ENCODE measurements at places on chromosomes 1 and 21.

DNA sequence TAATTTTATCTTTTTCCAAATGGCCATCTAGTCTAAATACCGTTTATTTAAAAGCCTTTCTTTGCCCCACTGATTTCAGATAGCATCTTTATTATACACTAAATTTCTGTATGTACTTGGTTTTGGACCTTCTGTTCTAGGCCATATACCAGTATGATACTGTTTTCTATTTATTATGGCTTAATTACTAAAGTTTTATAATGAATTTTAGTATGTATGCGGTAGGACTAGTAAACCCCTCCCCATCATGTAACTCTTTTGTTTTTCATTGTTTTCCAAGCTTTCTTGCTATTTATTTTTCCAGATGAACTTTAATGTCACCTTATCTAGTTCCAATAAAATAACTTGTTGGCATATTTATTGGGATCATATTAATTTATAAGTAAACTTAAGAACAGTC, 29.9 kb downstream of the KLHL20 start:
- no peak for DNase-seq

GRCh38 chr1:185284533-185285276, 32.3 kb downstream of the IVNS1ABP start:
- DNase-seq = no peak

DNA sequence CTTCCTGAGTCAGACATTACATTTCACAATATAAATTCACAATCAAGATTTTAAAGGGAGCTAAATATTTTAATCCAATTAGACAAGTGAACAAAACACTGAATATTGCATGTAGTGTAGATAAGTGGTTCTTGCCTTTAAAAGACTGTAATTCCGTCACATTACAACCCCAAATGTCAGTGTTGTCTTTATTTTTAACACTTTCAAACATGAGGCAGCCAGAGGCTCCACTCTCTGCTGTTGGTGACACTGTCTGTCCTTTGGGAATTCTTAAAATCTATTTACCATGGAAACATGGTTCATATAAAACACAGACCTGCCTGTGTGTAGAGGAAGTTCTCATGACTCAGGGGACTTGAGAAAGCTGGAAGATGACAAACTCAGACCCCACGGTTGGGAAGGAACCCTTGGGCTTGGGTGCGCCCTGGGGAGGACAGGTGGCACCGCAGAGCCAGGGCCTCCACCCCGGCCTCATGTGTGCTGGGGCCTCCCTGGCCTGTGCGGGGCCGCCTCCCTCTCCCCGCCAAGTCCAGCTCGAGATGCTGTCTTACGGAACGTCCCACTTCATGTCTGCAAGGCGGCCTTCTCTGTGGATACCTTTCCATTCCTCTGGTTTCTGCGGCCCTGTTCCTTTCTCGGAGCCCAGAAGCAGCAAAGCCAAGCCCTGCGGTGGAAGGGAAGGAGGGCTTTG, 239.0 kb downstream of the SDCCAG8 start:
- no peak for DNase-seq

- DNase-seq = no peak
Measured at GRCh38 chr1:226467443-226467842, 59.5 kb upstream of the PARP1 start.

DNA sequence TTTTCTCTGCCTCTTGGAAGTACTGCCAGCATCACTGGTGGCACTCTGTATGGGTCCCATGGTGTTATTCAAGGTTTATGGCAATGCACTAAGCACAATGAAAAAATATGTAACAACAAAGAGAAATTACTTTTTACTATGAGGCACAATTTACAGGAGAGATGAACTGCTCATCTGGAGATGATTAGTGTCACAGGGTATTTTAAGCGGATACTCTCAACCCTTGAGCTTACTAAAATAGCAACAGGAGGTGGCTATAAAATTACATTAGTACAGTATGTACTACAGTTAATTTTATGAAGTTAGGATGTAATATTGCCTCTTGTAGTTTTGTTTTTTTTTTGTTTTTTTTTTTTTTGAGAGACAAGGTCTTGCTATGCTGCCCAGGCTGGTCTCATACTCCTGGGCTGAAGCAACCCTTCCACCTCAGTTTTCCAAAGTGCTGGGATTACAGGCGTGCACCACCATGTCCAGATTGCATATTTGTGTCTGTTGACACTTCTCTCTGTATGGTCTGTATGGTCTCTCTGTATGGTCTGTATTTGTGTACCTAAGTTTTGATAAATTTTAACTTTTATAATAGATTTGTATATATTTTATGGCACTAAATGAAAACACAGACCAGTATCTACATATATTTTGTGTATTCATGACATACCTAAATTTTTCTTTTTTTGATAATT, 175.6 kb upstream of the HP1BP3 start:
- DNase-seq = no peak

DNA sequence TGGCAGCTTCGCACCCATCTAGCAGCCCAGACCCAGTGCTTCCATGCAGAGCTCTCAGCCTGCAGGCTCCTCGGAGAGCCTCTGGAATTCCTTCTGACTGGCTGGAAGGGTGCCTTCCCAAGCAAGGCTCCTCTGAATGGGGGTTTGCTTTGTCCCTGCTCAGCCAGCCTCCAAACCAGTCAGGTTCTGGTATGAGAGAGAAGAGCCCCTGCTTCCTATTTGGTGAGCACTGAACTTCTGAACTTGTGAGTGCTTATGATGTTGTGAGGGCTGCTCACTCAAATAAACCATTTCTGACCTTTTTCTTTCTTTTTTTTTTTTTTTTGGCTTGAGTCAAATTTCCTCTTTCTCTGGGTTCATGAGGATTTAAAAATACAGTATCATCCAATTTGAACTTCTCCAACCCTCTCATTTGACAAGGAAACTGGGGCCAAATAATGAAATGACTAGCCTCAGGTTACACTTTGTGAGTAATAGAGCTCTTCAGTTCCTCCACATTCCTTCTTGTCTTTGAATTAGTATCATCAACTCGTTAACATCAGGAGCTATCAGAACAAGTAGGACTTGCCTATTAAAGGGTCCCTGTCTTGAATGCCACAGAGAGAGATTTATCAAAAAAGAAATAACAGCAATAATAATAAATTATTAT, 39.6 kb downstream of the GFI1 start:
- DNase-seq = no peak

- no peak for DNase-seq
Measured at GRCh38 chr21:44317241-44317782, 17.5 kb downstream of the PFKL start.

GRCh38 chr1:42931911-42932422, 26.7 kb downstream of the SLC2A1 start:
- DNase-seq = peak; percentile 91

GRCh38 chr1:61055110-61055614, 27.2 kb upstream of the NFIA start:
- DNase-seq = no peak

DNA sequence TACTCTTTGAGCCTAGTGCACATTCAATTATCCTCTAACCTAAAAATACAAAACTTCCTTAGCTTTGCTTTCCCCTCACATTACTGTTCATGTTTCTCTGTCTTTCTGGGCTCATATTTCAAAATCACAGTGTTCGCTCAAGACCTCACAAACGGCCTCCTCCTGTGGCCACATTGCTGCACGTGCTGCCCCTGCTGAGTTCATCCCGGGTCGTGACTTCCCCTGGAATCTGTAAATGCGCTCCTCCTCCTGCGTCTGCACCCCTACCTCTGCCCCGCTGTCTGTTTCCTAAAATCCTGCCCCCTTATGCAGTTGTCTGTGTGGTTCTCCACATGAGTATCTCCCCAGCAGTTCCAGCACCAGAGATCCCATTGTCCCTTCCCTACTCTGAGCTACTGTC, 45.5 kb upstream of the RAVER2 start:
- DNase-seq = no peak

DNA sequence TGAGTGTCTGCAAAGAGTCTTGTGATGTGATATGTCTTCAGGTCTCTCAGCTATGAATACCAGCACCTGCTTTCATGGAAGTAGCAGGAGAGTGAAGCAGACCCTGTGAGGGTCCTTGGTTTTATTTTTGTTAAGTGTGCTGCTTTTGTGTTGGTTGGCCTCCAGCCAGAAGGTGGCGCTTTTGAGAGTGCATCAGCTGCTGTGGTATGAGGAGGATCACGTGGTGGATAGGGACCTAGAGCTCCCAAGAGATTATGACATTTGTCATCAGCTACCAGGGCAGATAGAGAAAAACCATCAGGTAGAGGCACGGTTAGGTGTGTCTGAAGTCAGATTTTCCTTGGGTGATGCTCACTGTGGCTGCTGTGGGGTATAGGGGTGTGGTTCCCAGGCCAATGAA, 1232.1 kb downstream of the MRPL39 start:
- DNase-seq = peak; percentile 17

Measured in B cell (primary cell).